ENCODE measurements at places on chromosomes 13 and 19. TPM values are rescaled to one million over a fixed set of nuclear protein-coding genes. Genes with fewer than 3 reads are reported as not detected.

The LILRA1 gene
- total RNA-seq, result not detected

The ATF5 gene
- total RNA-seq, result 3.3 TPM

The ZNF813 gene
- 2.7 TPM for total RNA-seq

The ZNF439 gene
- total RNA-seq, result 1.1 TPM

The SGCG gene
- total RNA-seq, result not detected

The WASF3 gene
- total RNA-seq, result 15.8 TPM

The SLC17A7 gene
- 0.13 TPM for total RNA-seq

The CYSLTR2 gene
- total RNA-seq, result not detected

DNA sequence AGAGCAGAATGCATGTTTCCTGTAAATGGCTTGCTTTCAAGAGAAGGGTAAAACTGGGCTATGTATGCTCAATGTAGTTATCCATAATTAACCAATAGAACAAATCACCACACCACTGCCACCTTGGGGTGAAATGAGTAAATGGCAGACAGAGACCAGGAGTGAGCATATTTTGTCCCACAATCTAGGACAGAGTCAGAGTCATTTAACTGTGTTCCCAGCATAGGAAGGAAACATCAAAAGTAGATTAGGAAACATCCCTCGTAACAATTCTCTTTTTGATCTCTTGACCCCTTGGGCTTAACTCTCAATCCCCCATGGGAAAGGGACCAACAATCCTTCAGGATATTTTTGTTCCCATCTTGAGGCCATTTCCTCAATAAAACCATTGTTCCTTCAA is 224.8 kb downstream of the NHLRC3 start:
- peak; percentile 52 for DNase-seq

- DNase-seq, result no peak
These were observed 339.9 kb downstream of the SLC7A1 start for GRCh38 chr13:29255567-29255966.

DNA sequence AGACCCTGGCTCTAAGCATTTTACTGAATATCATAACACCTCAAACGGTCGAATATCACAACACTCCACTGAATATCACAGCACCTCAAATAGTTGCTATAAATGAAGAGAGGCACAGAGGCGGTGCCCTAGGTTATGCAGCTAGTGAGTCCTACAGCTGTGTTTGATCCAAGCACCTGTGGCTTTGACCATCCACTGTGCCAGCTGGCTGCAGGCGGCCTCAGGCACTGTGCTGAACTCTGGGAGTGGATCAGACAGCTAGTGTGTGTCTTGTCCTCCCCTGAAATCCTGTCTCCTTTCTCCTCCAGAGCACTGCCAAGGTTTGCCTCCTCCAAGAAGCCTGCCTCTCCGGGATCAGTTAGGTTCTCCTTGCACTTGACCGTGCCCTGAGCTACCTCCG is 7.3 kb downstream of the NOSIP start:
- no peak for DNase-seq

DNA sequence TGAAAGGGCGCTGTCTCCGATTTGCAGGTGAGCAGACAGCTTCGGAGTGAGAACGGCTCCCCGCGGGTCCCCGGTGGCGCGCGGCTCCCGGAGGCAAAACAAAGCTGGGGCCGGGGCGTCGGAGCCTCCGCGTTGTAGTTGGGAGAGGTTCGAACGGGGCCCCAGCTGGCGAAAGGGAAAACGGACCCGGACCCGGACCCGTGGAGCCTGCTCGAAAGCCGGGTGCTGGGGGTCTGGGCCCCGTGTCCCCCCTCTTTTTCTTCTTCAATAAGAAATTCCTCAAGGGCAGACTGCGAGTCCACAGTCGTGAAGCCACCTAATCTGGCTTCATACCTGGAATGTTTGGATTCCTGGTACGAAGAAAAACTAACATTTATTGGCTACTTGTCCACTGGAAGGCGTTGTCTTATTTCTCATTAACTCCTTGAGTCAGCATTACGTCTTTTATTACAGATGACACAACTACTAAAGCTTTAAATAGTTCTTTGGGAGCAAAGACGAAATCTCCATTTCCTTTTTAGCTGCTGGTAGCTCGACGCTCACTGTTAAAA is 632 bp upstream of the MTIF3 start:
- no peak for DNase-seq

DNA sequence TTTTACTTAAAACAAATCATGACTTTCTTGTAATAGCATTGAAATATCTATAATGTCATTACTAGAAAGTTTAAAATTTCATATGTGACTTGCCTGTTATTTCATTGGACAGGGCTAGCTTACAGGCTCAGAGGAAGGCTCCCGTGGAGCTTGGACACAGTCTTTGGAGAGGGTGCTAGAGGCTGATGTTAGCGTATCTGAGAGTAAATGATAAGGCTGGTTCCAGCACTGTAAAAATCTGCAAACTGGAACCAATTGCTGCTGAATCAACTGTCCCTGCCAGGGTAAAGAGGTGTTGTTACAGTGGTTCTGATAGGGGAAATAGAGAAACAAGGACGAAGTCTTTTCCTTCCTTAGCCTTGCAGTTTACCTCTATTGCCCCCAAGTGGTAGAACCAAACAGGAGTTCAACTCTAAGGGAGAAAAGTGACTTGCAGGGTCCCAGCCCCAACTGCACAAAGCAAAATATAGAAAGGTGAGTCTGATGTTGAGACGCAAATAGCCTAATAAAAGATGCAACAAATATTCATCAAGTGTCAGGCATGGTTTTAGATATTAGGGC is 901.7 kb downstream of the DIAPH3 start:
- no peak for DNase-seq

DNA sequence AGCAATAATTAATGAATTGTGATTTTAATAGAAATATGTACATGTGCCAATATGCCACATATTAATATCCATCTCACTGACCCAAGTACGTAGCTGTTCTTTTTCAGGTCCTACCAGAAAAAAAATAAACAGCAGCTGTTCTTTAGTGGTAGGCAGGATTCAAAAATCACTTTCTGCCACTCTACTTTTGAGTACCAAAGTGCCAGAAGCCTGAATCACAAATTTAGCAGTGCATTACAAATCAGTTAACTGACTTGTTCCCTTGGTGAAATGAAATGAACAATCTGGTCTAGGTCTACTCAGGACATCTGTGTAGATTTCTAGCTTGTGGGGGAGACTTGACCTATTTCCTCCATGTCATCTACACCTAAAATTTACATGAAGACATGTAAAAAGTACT is 775.5 kb upstream of the GPC6 start:
- DNase-seq, result no peak

DNA sequence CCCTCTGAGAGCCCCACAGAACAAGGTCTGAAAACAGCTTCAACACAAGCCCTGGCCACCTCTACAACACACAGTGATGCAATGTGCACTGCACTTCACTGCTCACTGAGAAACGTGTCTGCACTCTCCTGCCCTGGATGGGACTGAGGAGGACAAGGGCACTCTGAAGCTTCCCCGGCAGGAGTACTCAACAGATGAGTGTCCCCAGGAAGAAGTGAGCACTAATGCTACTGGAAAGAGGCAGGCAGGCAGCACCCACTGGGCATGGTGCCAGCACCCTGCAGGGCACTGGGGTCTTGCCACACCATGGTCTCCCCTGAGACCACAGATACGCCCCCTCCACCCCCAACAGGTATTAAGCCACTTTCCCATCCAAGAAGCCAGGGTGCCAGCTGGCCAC is 17.7 kb upstream of the SLC35E1 start:
- no peak for DNase-seq

DNA sequence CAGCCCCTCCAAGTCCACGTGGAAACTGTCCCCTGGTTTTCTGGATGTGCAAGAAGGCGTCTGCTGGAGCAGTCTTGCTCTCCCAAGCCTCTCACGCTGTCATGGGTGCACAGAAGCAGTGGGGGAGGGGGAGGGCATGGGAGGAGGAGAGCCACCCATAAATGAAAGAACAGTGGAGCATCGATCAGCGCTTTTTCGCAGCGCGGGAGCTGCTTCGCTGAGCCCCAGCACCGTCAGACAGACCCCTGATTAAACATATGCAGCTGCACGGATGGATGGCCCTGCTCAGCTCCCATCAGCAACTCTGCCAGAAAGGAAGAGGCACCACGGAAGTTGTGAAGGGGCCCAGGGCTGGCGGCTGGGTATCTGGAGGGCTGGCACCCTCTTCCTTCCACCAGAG is 264.9 kb downstream of the UQCRFS1 start:
- no peak for DNase-seq

DNA sequence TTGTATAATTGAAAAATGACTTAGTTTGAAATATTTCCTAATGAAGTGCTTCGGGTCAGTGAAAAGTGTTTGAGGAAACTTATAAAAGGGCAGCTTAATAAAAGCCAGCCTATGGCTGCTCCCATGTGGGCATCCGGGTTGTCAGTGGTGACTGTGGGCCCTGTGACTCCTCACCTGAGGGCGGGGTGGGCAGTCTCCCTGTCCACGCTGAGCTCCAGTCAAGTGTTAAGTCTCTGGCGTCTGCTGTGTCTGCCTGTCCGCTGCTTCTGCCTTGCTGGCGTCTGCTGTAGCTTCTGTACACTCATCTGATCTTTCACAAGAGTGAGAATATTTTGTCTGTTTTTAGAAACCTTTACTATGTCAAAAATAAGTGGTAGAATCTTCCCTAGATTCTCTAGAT is 7.1 kb downstream of the LAMP1 start:
- no peak for DNase-seq

DNA sequence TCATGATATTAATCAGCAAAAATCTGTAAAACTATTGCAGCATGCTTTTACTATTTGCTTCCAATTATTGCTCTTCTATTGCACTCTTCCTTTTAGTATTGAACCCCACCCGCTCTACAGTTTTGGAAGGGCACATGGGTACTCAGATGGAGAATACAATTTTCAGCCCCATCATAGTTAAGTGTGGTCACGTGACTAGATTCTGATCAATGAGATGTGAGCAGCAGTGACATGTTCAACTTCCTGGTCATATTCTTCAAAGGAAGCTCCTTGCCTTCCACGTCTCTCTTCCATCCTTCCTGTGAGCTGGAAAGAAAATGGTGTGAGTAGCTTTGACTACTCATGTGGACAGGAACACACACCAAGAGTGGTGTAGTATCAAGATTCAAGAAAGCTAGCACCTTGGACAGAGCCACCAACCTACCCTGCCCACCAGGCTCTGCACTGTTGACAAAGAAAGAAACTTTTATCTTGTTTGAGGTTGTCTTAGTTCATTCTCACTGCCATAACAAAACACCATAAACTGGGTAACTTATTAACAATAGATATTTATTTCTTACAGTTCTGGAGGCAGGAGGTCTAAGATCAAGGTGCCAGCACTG is 3.8 kb upstream of the FGF14 start:
- DNase-seq, result no peak

DNA sequence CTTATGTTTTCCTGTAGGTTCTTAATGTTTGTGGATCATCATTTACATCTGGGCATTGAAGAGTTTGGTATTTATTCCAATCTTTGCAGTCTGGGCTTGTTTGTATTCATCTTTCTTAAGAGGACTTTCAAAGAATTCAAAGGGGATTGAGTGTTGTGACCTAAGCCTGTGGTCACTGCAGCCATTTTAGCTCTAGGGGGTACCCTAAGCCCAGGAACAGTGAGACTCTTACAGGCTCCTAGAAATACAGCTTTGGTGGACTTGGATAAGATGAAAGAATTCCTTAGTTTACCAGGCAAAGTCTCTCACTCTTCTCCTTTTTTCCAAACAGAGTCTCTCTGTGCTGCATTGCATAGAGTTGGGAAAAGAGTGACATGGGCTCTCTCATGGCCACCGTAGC is 2539.0 kb upstream of the PCDH20 start:
- DNase-seq, result no peak

- no peak for DNase-seq
These were observed 618 bp downstream of the TMEM38A start for GRCh38 chr19:16661480-16662034.
